Hepatocyte (in vitro differentiated cells): ENCODE measurements at places on chromosomes 1 and 21.

DNA sequence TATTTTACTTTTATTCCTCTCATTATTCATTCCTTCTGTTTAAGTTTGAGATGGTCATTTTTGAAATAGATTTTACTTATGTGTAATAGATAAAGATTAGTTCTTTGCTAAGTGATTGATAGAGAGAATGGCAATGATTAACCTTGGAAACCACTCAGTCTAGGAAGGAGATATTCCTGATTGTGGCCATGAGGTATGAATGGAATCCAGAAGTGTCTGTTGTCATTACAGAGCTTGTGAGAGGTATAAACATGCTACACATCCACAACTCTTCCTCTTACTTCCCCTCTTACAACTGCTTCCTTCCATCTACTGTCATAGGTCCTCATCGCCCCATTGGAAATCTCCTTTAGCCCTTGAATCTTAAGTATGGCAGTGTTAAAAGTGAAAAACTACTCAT is 988.8 kb upstream of the B3GALT2 start:
- DNase-seq: no peak

GRCh38 chr1:68221980-68222373 is 10.3 kb downstream of the WLS start:
- DNase-seq: no peak

DNA sequence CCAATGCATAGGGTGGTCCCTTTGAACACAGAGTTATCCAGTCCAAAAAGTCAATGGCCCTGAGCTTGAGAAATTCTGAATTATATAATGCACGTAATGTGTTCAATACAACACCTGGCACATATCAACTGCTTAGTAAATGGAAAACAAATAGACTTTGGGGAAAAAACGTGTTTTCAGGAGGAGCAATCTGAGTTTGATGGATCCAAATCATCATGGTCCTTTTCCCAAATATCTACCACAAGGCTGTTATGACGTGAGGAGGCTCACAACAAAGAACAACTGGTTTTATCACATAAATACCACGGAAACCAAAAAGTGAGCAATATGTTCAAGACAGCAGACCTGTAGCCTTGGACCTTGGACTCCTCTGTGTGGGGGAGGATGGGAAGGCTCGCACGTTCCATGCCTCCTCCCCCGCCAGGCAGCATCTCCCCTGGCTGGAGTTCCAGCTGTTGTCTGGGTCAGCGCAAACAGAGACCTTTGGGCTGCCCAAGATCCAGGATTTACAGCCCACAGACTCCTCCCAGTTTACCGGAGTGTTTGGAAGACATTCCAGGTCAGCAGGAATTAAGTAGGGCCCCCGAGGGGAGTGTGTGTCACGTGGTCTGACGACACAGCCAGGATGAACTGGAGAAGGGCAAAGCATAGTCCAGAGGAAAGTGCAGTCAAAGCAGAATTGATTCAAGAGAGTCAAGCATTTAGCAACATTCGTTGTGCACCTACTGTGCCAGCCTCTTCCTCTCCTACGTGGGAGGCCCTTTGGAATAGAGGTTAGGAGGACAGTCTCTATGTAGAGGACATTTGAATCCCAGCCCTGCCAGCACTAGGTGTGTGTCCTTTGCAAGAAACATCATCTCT is 32.2 kb upstream of the MED18 start:
- peak; percentile 94 for DNase-seq

GRCh38 chr1:212677573-212677972 is 22.1 kb downstream of the BATF3 start:
- DNase-seq: no peak

DNA sequence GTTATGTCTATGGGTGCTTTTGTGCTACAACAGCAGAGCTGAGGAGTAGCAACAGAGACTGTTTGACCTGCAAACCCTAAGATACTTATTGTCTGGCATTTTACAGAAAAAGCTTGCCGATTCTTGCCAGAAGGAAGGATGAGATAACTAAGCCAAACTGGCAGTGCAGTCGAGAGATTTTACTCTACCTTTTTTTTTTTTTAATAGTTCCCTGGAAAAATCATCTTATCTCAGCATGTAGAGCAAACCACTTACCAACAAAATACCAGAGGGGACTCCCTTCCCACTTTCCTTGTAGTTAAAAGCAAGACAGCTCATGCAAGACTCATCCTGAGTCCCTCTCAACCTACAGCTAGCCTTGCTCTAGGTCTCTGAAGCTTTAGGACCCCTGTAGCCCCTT is 132.9 kb downstream of the SYT2 start:
- DNase-seq: no peak

DNA sequence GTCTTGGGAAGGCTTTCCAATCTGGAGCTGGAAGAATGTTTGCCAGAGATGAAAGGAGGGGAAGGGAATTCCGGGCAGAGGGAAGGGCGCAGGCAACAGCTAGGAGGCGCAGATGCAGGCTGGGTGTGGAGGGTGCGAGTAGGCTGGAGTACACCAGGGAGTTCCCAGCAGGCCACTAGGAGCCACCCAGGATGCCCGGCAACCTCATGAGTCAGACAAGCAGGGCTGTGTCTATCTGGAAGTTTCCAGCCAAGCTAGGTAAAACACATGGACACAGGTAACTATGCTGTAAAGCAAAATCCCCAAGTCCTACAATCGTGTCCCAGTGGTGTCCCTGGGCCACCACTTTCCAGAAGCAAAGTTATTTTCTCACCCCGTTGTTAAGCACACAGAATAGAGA is 990 bp upstream of the NBL1 start:
- DNase-seq: peak; percentile 57

DNA sequence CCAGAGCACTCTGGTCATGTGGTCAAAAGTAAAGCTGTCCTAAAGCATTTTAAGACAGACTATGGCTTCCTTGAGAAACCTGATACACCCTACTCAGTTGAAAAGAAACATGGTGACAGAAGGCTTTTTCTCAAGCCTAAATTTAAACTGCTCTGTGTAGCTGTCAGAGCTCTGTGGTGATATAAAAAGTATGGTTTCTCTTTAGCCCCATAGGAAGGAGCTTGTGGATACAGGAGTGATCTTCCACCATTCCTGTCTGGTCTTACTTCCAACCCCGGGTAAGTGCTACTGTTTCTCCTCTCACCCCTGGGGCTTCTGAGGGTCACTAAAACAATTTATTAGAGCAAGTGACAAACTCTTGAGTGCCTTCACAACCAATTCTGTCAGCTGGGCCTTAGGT is 8.5 kb downstream of the TP53BP2 start:
- DNase-seq: no peak

DNA sequence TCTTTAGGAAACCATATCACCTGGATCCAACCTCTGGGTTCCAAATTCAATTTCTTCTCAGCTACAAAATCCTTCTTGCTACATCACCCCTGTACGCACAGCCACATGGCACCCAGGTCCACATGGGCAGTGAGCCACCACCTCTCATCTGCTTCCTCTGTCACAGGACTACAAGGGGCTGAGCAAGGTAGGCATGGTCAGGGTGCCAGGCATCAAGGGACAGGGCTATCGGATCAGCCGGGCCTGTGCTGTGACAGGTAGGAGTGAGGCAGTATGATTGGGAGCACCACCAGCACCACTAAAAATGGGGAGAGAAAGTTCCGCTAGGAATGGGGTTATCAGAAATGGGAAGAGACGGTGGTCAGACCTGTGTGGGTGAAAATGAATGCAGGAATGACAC is 29.4 kb downstream of the S100A6 start:
- no peak for DNase-seq

- DNase-seq: no peak
These were observed 437.6 kb downstream of the PTPRU start for GRCh38 chr1:29673669-29674626.

DNA sequence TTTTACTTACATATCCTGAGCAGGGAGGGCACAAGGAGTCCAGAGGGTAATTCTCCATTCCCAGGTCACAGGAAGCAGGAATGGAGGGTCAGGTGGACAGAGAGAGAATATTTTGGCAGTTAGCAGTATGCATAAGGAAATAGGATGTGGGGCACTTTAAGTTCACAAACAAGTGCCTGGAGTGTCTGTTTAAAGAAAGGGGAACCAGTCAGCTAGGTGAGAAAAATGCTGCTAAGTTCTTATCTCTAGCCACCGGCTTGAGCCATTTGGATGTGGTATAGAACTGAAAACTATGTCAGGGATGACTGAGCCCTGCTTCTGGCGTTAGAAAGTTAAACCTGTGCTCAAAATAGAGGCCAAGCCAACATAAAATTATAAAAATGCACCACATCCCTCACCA is 739.7 kb upstream of the NCAM2 start:
- DNase-seq: no peak

DNA sequence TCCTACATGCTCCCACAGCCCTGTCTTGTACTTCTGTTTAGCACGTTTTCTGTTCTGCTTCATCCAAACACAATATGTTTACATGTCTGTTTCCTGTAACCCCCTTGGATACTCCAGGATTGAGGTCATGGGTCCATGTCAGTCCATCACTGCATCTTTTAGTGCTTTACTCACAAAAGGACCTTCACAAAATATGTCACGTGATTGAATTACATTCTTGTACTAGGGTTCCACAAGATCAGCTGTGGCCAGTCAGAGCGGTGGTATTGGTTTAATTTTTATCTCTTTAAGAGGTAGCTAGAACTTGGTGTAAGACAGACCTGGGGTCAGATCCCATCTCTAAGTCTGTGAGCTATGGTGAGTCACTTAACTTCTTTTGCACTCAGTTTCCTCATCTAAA is 201.2 kb upstream of the FAM78B start:
- DNase-seq: no peak

GRCh38 chr1:18142969-18143368 is 35.4 kb downstream of the IGSF21 start:
- DNase-seq: no peak

DNA sequence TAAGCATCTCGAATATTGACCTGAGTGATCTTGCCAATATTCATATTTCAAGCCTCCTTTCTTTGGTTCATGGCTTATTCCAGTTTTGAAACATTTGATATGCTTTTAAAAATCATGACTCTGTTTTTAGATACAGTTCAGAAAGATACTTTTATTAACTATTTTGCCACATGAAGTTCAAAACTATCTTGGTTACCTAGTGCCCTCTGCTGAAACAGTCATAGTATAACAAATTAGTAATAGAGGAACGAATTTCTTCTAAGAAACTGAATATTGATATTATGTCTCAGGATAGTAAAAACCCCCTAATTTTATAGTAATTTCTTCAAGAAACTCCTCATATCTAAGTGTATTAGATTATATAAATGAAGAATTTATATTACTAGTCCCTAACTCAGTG is 52.6 kb upstream of the RC3H1 start:
- DNase-seq: peak; percentile 17

GRCh38 chr1:159056069-159056698 is 20.4 kb downstream of the AIM2 start:
- no peak for DNase-seq

DNA sequence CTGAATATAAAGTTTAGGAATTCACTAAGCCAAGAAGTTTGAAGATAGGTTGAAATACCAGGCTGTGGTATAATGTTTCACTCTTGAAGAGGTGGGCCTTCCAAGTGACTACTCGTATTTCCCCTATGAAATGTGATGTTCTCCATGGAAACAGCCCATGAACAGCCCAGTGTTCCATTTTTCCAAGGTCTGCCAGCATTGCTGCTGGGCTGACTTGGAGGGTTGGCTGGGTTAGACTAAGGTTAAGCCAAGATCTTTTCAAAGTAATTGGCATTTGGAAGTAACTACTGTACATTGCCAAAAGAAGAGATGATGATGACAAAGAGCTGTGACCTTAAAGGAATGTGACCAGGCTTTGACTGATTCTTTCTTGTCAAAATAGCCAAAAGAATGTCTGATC is 73.8 kb downstream of the RPE65 start:
- DNase-seq: no peak

GRCh38 chr1:181655756-181656155 is 172.4 kb downstream of the CACNA1E start:
- DNase-seq: no peak

DNA sequence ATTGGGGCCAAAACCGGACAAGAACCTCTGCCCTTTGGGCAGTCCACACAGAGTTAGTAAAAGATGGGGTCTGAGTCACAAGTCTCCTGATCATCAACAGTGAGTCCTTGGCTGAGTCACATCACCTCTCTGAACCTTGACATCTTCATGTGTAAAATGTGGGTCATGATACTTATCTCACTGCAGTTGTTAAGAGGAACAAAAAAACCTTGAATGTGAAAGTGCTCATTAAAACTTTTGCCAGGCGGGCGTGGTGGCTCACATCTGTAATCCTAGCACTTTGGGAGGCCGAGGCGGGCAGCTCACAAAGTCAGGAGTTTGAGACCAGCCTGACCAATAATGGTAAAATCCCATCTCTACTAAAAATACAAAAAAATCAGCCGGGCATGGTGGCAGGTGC is 15.7 kb downstream of the S100A16 start:
- no peak for DNase-seq

GRCh38 chr1:210360852-210361477 is 32.3 kb downstream of the HHAT start:
- peak; percentile 60 for DNase-seq

- DNase-seq: peak; percentile 68
These were observed 49.2 kb upstream of the PAX7 start for GRCh38 chr1:18581420-18581880.

GRCh38 chr1:180956028-180956640 is 43.4 kb downstream of the KIAA1614 start:
- DNase-seq: no peak

DNA sequence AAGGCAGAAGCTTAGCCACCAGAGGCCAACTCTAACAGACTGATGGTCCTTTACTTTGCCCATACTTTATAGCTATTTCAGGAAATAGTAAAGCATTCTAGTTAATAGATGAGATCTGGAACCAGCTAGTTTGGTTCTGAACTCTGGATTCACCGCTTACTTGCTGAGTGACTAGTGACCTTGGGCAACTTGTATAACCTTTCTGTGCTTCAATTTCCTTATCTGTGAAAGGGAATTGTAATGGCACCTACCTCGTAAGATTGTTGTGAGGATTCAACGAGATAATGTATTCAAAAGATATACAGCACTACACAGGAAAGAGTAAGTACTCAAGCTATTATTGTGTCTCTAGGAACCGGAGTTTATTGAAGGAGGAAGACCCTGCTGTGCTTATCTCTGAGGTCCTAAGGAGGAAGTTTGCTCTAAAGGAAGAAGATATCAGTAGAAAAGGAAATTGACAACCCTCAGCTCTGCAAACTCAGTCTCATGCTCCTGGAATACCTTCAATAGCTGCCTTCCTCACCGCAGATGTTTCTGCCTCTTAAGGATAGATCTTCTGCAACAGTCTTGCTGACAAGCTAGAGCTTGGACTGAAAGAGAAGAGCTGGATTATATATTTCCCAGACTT is 11.9 kb downstream of the MTFR1L start:
- DNase-seq: no peak

- peak; percentile 3 for DNase-seq
These were observed 12.4 kb downstream of the COL18A1 start for GRCh38 chr21:45417256-45417950.
